ENCODE measurements at places on chromosomes 2 and 18. TPM values are rescaled to one million over a fixed set of nuclear protein-coding genes. Genes with fewer than 3 reads are reported as not detected.

GRCh38 chr2:64781711-64782390 is 128.1 kb upstream of the SERTAD2 start:
- DNase-seq, result no peak

DNA sequence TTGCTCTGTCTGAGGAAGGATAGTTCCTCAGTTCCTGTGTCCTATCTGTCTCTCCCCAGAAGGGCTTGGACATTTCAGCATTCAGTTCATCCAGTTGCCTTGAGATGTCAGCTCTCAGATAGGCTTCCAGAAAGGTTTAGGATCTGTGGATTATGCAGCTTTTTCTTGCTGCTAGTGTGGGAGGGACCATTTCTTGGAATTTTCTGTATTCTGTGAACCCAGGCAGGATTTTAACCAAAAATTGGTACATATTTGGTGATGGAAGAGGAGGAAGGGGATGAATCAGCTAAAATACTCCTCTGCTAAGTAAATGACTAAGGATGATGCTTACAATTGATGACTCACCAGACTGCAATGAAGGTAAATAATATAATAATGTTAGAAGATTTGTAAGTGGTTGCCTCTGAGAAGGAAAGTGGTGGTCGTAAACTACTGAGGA is 58.6 kb upstream of the DOCK10 start:
- DNase-seq, result no peak

DNA sequence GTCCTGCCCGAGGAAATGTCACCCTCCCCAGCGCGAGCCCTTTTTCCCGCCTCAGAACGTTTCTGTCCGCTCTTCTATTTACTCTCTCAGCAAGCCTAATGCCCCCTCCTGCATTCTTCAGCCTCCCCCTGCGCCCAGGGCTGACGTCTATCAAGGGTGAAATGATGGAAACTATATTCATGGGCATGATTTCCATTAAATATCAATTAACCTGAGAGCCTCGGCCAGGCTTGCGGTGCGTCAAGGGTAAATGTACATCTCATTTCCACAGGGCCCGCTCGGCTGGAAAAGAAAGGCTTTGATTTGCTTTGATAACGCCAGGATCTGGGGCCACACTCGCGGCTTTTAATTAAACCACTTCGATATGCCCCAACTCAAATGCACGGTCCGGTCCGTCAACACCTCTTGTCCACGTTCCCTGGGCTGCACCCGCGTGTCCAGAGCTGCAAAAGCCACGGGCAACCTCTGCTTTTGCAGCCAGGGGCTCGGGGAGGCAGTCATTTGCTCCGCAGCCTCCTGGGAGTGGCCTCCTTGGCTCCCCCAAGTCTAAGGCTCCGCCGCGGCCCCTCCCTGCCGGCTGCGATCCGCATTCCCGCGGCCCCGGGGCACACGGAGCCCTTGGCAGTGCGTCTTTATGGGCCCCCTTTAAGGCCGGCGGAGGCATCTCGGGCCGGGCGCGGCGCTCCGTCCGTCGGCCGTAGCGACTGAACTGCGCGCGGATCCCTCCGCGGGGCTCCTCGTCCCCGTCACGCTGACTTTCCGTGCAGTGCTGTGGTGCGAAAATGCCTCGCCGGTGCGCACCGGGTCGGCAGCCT is at the start of gene HOXD8:
HOXD8 (plus strand) TSS at position 724 of the 815 bp plus-strand sequence. CDS start 662 bp downstream, outside the sequence.
- peak; percentile 95 for DNase-seq

DNA sequence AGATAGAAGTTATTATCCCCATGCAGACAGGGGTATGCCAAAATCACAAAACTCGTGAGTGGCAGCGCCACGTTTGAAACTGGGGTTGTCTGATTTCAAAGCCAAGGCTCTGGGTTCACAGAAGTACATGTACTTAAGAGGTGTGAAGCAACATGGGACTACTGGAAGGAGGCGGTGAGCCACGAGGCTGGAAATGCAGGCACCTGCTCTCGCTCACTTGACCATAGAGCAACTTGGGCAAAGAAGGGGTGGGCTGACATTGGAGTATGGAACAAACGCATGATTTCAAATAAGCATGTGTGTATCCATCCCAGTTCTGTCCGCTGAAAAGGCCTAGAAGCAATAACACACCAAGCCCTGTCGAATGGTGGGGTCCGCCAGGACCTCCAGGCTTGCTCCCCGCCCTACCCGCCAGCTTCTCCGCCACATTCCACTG is 593 bp upstream of the ACTR2 start:
- no peak for DNase-seq

GRCh38 chr2:104412384-104412783 is 441.5 kb upstream of the POU3F3 start:
- DNase-seq, result peak; percentile 36

DNA sequence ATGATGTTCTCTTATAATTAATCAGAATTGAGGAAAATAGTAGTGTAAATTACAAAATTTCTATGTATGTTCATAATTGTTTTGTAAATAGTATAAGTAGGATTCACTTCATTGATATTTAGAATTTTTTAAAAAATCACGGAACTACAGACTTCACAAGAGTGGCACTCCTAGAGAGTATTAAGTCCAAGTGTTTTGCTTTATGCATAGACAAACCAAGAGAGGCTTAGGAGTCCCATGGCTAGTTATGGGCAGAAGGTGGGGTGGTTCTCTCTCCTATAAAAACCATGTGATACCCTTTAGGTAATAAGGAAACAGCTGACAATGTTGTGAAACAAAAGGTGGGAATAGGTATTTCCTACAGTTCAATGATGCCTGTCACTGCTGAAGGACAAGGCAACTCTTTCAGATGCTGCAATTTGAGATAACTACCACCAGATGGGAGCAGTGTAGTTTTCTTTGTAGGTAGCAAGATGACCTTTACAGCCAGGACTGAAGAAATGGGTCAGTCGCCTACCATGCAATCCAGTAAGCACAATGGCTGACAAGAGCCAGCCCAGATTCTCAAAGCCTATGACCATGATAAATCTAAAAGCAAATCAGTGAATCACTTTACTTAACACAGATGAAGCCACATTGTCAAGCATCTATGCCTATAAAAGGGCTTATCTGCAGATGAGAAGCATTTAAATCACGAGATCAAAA is 83.9 kb downstream of the AAK1 start:
- peak; percentile 59 for DNase-seq

- no peak for DNase-seq
Observed at GRCh38 chr18:21904856-21905255, 164.3 kb downstream of the MIB1 start.

DNA sequence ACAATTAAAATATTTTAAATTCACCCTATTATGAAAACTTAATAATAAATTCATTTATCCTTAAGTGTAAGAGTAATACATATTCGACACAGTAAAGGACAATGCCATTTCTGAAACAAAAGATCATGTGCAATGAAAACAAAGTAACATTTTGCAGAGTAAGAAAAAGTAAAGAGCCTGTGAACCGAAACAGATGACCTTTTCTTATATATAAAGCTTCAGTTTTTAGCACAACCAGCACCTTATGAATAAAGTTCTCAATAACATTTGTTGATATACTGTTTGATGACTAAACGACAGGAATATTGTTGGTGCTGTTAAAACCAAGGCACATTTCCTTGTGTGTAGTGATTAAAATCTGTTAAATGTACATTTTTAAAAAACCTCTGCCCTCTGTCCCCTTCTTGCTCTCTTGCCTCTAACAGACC is 1.5 kb downstream of the PELI1 start:
- no peak for DNase-seq

DNA sequence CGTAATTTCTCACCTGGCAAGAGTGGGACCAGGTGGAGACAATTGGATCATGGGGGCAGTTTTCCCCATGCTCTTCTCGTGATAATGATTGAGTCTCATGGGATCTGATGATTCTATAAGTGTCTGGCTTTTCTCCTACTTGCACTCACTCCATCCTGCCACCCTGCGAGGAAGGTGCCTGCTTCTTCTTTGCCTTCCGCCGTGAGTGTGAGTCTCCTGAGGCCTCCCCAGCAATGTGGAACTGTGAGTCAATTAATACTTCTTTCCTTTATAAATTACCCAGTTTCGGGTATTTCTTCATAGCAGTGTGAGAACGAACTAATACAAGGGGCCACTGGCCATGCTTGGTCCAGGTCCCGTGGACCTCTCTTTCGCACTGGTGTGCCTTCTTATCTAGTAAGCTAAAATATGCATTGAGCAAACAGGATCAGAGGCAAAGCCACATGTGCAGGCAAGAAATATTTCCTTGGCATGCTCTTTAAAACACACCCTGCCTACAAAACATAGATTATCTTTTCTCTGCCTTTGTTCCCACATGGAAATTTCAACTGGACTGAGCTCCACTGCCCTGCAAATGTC is 821.1 kb downstream of the TRIB2 start:
- DNase-seq, result no peak

DNA sequence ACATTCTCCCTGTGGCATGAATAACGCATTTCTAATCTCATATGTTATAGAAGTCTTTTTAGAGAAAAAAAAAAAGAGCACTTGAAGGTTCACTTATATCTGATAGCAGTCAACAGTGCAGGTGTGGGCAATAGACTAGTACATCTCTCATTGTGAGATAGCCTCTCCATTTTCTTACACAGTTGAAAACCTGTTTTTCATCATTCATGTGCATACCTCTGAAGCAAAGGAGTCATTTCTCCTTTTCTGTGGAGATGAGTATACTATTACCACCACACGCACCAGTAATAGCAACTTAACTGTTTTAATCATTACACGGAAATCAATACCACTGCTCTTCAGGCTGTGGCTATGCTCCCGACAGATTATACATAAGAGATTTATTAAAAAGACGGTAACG is 1653.3 kb upstream of the TMEFF2 start:
- DNase-seq, result no peak

DNA sequence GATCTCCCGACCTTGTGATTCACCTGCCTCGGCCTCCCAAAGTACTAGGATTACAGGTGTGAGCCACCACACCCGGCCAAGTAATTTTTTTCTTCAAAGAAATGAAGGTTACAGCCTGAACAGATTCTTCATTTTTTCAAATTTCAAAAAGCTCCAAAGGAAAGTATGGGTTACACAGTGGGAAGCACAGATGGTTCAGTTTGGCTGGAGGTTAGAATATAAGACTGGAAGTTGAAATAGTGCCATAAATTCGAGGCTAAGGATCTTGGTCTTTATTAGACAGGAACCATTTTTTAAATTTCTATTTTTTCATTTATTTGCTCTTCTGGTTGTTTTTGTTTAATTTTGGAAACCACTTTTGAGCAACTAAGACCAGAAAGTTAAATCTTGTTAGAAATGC is 120.0 kb downstream of the STK39 start:
- DNase-seq, result no peak

GRCh38 chr2:157181234-157181633 is 76.3 kb upstream of the GALNT5 start:
- no peak for DNase-seq

- no peak for DNase-seq
Observed at GRCh38 chr2:69074918-69075317, 61.9 kb downstream of the ANTXR1 start.

- DNase-seq, result peak; percentile 77
Observed at GRCh38 chr2:64622443-64623241, 31.1 kb downstream of the SERTAD2 start.

DNA sequence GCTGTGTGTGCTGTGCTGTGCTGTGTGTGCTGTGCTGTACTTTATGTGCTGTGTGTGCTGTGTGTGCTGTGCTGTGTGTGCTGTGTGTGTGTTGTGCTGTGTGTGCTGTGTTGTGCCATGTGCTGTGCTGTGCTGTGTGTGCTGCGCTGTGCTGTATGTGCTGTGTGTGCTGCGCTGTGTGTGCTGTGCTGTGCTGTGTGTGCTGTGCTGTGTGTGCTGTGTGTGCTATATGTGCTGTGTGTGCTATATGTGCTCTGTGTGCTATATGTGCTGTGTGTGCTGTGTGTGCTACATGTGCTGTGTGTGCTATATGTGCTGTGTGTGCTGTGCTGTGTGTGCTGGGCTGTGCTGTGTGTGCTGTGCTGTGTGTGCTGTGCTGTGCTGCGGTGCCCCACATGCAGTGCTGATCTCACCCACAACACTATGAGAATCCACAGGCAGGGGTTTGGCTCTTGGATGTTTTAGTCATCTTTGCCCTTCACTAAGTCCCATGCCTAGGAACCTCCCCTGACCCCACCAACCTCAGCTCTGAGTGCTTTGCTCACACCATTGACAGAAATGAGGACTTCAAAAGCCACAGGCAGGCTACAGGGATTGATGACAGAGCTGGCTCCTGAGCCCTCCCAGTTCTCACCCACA is 30.5 kb upstream of the MAL start:
- DNase-seq, result no peak

- no peak for DNase-seq
Observed at GRCh38 chr2:219783359-219783975, 156.0 kb downstream of the SLC4A3 start.

GRCh38 chr2:219184121-219184520 is 6.0 kb downstream of the RETREG2 start:
- no peak for DNase-seq

GRCh38 chr18:63322908-63323634 is 3.5 kb upstream of the BCL2 start:
- peak; percentile 91 for DNase-seq

GRCh38 chr2:218000136-218000535 is 2.7 kb downstream of the TNS1 start:
- DNase-seq, result no peak

GRCh38 chr2:232418466-232419244 is 12.0 kb downstream of the ALPG start:
- DNase-seq, result peak; percentile 64

DNA sequence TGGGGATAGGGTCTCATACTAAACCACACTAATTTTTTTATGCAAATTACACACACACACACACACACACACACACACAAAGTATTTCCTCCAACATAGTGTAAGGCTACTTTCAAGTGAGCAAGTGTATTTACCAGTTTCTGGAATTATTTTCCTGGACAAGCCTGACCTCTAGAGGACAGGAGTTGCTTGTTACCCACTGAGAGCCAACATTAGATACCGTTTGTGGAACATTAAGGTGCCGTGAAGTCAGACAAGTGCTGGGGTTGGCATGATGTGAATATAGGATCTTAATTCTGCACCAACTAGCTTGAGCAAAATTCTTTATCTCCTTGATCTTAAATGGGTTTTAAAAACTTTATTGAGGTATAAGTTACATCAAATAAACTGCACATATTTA is 39.3 kb upstream of the SERPINB2 start:
- no peak for DNase-seq

Gene DPYSL5
- polyA plus RNA-seq, result not detected

Gene MYOM1
- 2.1 TPM for polyA plus RNA-seq

Gene SOX11
- polyA plus RNA-seq, result not detected

Gene RGPD3
- polyA plus RNA-seq, result 0.41 TPM

Gene AQP12A
- not detected for polyA plus RNA-seq

Gene ZBTB7C
- 1.8 TPM for polyA plus RNA-seq

Gene ZC3H8
- 8.3 TPM for polyA plus RNA-seq

Gene CXCR1
- polyA plus RNA-seq, result not detected

Gene ANKAR
- 3.4 TPM for polyA plus RNA-seq

Gene GPR39
- 4.9 TPM for polyA plus RNA-seq

Gene EPHA4
- polyA plus RNA-seq, result 4.8 TPM

Gene VWA3B
- not detected for polyA plus RNA-seq

Gene ATG4B
- polyA plus RNA-seq, result 56.6 TPM

Gene TMEM131
- 8.0 TPM for polyA plus RNA-seq

Gene REG3G
- polyA plus RNA-seq, result 19.4 TPM

Gene SULT1C2
- 117 TPM for polyA plus RNA-seq

Gene NT5C1B
- polyA plus RNA-seq, result not detected

Gene RAB27B
- polyA plus RNA-seq, result 0.32 TPM
